ENCODE measurements at places on chromosomes 6 and 20.

- DNase-seq: no peak
Measured at GRCh38 chr20:24622856-24623255, 153.4 kb downstream of the SYNDIG1 start.

DNA sequence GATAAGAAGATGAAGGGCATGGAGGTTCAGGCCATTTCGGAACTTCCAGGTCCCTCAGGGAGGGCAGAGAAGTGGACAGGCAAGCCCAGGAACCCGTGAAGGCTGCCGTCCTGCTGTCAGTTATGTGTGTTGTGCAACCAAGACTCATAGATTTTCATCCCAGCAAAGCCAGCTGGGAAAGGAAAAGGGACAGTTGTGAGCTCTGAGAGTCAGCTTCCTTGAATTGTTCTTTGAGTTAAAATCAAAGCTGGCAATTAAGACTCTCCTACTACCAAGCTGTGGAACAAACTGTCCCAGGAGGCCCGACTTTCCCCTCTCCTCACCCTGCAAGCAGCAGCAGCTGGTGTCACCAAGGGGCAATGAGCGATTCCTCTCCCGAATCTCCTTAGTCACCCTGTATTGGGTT lies 46.3 kb upstream of the IYD start:
- DNase-seq: no peak

GRCh38 chr6:163711615-163712565 lies 297.4 kb downstream of the QKI start:
- DNase-seq: no peak

DNA sequence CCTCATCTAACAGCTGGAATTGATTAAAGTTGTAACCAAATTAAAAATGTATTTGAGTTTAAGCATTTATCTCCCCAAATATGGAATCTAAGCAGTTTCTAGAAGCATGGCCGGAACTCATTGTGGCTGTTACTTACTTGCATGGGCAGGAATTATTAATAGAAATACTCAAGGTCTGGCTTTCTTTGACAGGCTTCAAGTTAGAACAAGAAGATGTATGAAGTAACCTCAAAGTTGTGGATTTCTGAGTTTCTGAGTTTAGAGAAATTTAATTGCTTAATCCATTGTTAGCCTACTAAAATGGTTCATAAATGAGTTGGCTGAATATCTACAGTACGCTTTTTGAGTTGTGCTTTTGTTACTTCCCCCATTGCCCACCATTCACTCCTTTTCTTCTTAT lies 7.7 kb downstream of the CARMIL1 start:
- DNase-seq: no peak

- no peak for DNase-seq
Measured at GRCh38 chr20:12022126-12022525, 104.4 kb downstream of the BTBD3 start.

GRCh38 chr20:15139522-15139921 lies 802.1 kb upstream of the FLRT3 start:
- DNase-seq: no peak

DNA sequence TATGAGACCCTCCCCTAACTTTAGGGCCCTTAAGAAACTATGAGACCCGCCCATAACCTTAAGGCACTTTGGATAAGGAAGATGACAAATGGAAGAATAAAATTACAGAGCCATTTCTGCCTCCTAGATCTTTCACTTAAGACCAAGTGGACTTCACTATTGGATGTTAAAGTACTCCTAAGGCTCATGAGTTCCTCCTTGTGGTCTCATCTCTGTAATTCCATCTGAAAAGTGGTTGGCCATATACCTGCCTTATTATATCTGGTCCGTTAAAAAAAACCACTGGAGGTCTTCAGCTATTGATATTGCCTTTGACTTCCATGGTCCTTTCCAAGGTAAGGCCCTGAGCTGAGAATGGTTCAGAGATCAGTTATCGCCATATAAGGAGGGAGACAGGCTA lies 310.3 kb downstream of the EYA4 start:
- DNase-seq: no peak

DNA sequence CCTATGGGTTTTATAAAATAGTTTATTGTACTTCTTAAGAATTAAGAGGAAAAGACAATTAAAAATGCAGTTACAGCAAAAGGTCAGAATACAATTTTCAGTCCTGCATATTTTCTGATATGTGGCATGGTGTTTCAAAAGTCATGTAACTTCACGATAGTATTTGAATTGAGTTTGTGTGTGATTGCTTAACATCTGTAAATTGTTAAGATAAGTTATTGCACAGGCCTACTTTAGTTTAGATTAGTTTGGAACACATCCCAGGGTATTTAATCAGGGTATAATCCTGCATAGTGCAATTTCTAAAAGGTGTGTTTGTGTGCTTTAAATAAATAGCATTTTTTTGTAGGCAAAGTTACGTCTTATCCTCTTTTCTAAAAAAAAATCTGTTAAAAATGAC lies 289.6 kb downstream of the RIMS1 start:
- no peak for DNase-seq

- DNase-seq: no peak
Measured at GRCh38 chr6:22717915-22718314, 148.5 kb downstream of the HDGFL1 start.

- DNase-seq: no peak
Measured at GRCh38 chr6:7390226-7390878, 744 bp downstream of the RIOK1 start.

GRCh38 chr20:61955668-61956395 lies 109.8 kb downstream of the TAF4 start:
- DNase-seq: no peak

DNA sequence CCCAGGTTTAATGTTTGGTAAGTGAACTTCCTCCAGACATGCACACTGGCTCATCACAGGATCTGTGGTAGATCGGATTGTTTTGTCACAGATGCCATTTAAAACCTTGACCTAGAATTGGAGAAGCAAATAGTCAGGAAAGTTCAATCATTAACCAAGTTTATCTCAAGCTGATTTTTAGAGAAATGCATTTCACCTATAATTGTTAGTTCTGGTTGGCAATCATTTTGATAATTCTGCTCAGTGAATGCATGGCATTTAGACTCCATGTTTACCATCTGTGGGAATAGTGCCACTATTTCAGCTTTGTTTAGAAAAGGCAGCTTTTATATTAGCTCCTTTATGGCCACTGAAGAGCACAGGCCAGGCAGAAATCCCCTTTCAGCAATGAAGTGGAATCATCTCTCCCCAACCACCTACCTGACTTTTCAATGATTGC lies 73.9 kb upstream of the IPCEF1 start:
- DNase-seq: no peak

DNA sequence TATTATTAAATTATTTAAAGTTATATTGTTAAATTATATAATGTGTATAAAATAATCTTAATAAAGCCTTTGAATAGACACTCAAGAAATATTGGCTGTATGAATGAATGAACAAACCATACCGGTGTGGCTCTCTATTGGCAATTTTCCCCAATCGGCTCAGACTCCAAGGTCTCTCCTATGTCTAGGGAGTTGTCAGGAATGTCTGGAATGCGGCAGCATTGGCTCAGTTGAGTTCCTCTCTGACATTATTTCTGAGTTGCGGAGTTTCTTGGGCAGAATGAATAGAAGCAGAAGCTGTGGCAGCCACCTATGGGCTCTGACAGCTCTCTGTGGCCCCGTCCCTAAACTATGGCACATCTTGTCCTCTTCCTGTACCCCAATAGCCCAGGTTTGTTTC lies 111.0 kb downstream of the SOBP start:
- DNase-seq: no peak

GRCh38 chr6:134512981-134513391 lies 195.1 kb upstream of the SGK1 start:
- DNase-seq: no peak

GRCh38 chr6:33237741-33238140 lies 29.4 kb downstream of the RING1 start:
- no peak for DNase-seq

GRCh38 chr6:11754625-11755271 lies 23.9 kb downstream of the ADTRP start:
- DNase-seq: no peak

GRCh38 chr20:23186808-23187207 lies 100.7 kb upstream of the CD93 start:
- DNase-seq: no peak

DNA sequence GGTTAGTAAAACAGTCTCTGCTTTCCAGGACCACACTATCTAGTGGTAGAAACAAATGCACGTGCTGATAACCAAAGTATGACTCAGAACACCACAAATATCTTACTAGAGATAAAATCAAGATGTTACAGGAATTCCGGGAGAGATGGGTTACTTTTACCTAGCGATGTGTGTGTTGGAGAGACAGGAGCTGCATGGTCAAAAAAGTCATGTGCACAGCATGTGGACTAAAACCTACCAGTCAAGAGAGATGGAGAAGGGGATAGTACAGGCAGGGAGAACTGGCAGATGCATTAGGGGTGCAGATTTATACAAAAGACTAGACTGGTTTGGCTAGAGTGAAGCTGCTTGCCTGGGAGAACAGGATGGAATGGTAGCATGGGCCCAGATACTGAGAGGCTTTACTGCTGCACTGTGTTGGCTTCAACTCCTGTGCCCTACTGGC lies 75.3 kb upstream of the MRAP2 start:
- no peak for DNase-seq

DNA sequence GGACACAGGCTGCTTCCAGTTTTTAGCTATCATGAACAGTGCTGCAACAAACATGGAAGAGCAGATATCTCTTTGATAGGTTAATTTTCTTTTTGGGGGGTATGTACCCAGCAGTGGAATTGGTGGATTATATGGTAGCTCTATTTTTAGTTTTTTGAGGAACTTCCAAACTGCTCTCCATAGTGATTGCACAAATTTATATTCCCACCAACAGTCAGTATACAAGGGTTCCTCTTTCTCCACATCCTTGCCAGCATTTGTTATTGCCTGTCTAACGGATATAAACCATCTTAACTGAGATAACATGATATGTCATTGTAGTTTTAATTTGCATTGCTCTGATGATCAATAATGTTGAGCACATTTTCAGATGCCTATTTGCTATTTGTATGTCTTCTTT lies 237.6 kb downstream of the MMUT start:
- DNase-seq: no peak

- DNase-seq: no peak
Measured at GRCh38 chr20:53602661-53603060, 9.0 kb upstream of the ZNF217 start.

DNA sequence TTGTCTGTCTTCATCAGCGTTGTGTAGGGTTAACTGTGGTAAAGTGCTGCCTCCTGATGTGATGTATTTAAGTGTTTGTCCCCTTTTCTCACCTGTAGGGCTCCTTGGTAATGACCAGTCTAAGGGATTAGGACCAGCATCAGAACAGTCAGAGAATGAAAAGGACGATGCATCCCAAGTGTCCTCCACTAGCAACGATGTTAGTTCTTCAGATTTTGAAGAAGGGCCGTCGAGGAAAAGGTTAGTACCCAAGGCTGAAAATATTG lies 164.2 kb downstream of the JARID2 start:
- DNase-seq: no peak

- no peak for DNase-seq
Measured at GRCh38 chr6:105881608-105882007, 204.5 kb upstream of the PRDM1 start.

GRCh38 chr6:149859368-149859767 lies 4.8 kb downstream of the LRP11 start:
- no peak for DNase-seq

GRCh38 chr20:50138120-50138478 lies 15.4 kb downstream of the PEDS1 start:
- DNase-seq: no peak

DNA sequence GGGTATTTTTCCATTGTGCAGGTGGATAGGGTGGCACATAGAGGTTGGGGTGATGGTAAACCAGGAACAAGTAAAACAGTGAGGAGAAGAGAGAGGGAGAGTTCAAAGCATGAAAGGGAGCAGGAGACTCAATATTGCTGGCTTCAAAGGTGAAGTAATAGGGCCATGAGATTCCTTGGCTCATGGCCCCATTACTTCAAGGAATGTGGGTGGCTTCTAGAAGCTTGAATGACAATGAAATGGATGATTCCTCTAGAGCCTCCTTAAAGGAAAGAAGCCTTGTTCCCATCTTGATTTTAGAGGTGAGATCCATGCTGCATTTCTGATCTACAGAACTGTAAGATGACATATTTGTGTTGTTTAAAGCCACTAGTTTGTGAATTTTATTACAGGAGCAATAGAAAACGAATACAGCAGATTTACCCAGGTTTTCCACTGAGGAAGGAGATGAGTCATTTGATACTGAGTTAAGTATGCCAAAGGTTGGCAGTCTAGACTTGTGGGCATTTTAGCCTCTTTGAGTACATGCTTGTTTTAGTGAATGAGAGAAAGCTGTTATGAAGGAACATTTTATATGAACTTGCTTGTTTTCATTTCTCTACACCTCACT lies 110.4 kb downstream of the PLCB4 start:
- no peak for DNase-seq

GRCh38 chr6:163064397-163064796 lies 336.6 kb downstream of the PACRG start:
- DNase-seq: no peak

DNA sequence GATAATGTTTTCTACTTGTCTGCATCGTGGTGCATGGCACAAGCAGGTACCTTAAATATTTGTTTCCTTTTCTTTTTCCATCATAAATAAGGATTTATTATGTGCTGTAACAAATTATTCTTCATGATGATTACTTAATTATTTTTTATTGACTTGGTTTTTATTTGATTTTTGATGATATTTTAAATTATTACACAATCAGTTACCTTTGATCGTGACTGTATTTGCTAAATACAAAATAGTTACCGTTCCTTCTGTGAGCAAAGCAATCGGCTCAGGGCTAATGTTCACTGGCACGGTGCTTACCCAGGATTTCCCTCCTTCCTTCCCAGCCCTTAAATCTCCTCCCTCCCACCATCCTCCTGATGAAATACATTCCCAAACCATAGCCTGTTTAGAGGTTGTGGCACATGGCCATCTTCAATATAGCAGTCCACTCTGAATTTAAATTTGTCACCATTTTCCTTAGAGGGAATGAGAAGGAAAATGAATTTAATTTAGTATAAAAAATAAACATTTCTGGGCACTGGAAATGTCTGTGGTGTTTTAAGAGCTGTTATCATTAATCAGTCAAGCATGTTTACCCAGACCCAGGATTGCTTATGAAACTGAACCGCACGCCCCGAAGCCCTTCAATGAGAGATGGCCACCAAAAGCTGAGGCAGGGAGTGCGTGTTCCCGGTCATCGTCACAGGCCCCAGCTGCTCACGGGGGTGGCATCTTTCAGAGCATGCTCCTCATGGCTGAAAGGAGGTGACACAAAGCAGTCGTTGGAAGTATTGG lies 23.0 kb upstream of the EXOC2 start:
- DNase-seq: no peak

GRCh38 chr20:10115021-10115420 lies 80.2 kb downstream of the ANKEF1 start:
- no peak for DNase-seq

All from stimulated activated CD4-positive, alpha-beta T cell treated with anti-CD3 and anti-CD28 coated beads, Interleukin-15, amount 100 ng/mL, for 1 hour (primary cell).